ENCODE measurements at places on chromosomes 16 and 17. TPM values are rescaled to one million over a fixed set of nuclear protein-coding genes. Genes with fewer than 3 reads are reported as not detected.

TBX4 gene
- 18.2 TPM for total RNA-seq

FBRS gene
- 22.2 TPM for total RNA-seq

GLP2R gene
- total RNA-seq, result 0.22 TPM

C1QL1 gene
- 2.4 TPM for total RNA-seq

SULT1A4 gene
- total RNA-seq, result 4.6 TPM

HBA1 gene
- total RNA-seq, result not detected
